ENCODE measurements at places on chromosomes 13 and 19.

DNA sequence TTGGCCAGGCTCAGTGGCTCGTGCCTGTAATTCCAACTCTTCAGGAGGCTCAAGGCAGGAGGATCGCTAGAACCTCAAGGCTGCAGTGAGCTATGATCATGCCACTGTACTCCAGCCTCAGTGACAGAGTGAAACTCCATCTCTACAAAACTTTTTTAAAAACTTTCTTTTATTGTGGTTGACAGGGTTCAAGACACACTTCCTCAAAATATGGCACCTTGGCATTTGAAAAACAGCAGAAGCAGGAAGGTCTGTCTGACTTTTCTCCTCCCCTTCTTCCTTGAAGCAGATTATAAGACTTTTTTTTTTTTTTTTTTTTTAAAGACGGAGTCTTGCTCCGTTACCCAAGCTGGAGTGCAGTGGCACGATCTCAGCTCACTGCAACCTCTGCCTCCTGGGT, 100.3 kb downstream of the TM9SF2 start:
- DNase-seq = no peak

- no peak for DNase-seq
These were observed 53.3 kb downstream of the OXGR1 start for GRCh38 chr13:96940961-96941360.

DNA sequence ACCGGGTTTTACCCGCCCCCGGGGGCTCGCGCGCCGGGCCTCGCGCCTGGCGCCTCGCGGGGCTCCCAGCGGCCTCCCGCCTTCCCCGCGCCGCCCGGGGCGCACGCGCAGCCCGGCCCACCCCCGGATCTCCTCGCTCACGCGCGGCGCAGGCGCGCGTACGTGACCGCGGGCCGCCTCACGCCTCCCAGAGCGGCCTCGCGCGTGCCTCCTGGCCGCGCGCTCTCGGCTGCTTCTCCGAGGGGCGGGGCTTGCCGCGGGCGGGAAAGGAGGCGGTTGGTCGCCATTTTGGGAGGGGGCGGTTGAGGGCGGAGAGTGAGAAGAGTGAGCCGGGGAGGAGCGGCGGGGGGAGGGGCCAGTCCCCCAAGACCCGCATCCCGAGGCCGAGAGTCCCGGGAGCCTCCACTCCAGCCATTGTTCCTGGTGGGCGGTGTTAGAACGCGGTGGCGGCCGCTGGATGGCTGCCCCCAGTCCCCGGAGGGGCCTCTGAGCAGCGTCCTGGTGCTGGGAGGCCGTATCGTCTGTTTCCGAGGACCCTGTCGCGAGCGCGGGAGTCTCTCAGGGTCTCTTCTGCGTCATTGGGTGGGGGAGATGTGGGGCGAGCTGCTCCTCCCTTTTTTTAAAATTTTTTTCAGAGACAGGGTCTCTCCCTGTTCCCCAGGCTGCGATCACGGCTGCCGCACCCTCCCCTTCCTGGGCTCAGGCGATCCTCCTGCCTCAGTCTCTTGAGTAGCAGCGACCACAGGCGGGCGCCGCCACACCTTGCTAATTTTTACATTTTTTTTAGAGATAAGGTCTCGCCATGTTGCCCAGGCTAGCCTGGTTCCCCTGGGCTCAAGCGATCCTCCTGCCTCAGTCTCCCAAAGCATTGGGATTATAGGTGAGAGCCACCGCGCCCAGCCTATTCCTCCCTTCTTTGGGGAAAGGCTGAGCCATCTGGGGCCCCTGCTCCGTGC, at the start of gene ZNF541:
ZNF541 (minus strand) TSS at position 78 of the 956 bp plus-strand sequence. CDS start 17,292 bp downstream, outside the sequence.
- DNase-seq = peak; percentile 90

GRCh38 chr13:49183672-49184325, 36.3 kb upstream of the MLNR start:
- DNase-seq = no peak

DNA sequence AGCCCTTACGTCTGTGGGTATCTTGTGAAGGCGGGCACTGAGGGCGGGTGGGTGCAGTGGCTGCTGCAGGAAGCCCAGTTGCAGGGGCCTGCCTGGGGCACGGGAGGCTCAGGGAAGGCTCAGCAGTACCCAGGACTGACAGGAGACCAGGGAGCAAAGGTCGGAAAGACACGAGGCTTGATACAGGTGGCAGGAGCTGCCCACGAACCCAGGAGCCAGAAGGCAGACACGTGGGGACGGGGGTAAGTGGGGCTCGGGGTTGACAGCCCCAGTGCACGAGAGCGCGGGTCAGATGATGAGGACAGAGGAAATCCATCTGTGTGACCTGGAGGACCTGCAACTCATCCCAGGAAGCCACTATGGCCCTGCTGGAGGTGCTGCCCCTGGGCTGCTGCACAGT, 25.3 kb downstream of the ELAVL1 start:
- DNase-seq = no peak

DNA sequence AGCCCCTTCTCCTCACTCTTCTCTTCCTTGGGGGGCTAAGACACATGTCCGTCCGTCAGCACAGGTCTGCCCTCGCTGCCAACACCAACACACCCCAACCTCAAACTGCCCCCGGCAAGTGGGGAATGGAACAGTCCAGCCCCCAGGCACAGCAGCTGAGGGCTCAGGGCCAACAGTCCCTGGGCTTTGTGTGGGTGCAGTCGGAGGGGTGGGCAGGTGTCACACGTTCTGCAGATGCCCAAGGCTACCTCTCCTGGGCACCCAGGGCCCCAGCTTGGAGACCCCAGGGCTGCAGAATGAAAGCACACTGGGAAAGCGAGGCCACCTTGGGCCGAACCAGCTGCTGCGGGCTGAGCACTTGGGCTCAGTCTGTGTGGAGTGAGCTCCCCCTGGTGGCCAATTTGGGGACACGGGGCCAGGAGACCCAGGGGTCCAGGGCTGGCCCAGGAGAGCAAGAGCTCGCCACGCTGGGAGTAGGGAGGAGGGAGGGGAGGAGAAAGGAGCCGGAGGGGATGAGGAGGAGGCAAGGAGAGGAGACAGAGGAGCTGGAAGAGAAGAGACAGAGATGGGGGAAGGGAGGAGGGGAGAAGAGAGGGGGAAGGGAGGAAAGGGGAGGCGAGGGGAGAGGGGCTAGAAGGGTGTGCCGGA, 14.0 kb upstream of the ATP8B3 start:
- peak; percentile 77 for DNase-seq

DNA sequence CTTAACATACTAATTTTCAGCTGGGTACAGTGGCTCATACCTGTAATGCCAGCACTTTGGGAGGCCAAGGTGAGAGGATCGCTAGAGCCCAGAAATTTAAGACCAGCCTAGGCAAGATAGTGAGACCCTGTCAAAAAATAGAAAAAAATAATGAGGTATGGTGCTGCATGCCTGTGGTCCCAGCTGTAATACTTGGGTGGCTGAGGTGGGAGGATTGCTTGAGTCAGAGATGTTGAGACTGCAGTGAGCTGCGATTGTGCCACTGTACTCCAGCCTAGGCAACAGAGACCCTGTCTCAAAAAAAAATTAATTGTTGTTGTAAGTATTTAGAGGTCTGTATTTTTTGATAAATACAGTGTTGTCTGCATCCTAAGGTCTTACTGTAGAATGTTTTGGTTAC, 66.8 kb downstream of the FNDC3A start:
- no peak for DNase-seq

- DNase-seq = no peak
These were observed 640.8 kb downstream of the TBC1D4 start for GRCh38 chr13:74841123-74841522.

DNA sequence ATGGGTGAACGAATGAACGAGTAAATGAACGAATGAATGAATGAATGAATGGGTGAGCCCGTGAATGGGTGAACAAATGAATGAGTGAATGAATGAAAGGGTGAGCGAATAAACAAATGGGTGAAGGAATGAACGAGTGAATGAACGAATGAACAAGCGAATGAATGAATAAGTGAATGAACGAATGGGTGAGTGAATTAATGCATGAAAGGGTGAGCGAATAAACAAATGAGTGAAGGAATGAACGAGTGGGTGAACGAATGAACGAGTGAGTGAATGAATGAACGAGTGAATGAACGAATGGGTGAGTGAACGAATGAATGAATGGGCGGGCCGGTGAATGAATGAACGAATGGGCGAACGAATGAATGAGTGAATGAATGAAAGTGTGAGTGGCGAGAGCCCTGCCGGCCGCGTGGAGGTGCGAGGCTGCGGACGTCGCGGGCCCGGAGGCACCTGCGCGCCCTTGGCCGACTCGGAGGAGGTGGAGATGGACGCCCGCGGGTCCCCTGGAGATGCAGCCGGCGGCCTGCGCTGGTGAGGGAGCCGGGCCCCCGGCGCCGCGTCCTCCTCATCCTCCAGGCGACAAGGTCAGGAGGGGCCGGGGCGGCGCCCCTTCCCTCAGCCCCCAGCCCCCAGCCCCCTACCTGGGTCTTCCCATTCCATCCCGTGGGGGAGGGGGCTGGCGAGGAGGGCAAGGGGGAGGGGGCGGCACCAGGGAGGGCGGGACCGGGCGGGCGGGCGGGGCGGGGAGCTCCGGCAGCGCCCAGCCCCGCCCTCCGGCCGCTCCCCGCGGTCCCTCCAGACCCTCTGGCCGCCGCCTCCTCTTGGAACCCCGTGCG, 15.4 kb downstream of the ANKRD24 start:
- DNase-seq = no peak

DNA sequence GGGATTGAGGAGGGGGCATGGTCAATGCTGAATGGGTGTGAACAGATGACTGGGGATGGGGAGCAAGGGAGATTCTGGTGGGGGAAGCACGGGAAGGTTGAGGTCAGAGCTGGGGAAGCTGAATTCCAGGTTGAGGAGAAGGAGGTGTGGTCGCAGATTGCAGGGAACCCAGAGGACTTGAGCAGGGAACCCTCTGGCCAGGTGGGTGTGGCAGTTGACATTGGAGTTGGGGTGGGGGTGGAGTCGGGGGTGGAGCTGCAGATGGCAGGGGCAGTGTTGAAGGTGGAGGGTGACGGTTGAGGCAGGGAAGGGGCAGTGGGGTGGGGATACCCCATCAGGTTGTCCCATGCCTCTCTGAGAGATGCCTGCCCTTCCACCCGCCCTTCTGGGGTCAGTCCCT, 94.7 kb downstream of the WTIP start:
- DNase-seq = no peak

GRCh38 chr19:31301306-31301980, 47.8 kb downstream of the TSHZ3 start:
- DNase-seq = no peak

DNA sequence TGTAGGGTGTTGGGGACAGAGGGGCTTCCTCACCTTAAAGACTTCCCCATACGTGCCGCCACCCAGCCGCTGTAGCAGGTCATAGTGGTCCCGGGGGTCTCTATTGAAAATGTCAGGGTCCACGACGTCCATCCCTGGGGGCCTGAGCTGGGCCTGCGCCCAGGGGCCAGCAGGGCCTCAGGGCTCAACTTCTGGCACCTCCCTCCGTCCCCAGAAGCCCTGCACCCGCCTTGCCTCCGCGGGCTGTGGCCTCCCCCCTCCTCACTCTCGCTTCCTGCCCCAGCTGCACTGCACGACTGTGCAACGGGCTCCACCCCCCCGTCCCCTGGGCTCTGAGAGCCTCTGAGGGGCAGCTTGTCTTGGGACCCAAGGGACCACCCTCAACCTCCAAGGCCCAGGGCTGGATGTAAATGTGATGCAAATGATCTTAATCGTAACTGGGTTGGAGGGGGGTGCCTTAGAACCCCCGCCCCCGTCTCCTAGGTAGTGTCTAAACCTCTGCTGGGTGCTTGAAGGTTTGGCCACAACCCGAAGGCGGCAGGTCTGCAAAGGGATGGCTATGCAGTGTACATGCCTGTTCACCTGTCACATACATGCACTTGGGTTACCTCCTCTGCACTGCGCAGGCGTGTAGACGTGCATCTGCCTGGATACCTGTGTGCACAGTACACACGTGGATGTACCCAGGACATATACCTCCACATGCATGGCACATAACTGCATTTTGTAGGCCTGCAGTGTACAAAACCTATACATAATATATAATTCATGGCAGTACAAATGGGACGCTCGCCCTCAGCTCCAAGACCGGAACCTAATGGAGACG, at the start of gene MAP4K1:
MAP4K1 (minus strand) TSS at position 190 of the 826 bp plus-strand sequence; CDS start at position 132, 58 bp downstream.
- peak; percentile 73 for DNase-seq

DNA sequence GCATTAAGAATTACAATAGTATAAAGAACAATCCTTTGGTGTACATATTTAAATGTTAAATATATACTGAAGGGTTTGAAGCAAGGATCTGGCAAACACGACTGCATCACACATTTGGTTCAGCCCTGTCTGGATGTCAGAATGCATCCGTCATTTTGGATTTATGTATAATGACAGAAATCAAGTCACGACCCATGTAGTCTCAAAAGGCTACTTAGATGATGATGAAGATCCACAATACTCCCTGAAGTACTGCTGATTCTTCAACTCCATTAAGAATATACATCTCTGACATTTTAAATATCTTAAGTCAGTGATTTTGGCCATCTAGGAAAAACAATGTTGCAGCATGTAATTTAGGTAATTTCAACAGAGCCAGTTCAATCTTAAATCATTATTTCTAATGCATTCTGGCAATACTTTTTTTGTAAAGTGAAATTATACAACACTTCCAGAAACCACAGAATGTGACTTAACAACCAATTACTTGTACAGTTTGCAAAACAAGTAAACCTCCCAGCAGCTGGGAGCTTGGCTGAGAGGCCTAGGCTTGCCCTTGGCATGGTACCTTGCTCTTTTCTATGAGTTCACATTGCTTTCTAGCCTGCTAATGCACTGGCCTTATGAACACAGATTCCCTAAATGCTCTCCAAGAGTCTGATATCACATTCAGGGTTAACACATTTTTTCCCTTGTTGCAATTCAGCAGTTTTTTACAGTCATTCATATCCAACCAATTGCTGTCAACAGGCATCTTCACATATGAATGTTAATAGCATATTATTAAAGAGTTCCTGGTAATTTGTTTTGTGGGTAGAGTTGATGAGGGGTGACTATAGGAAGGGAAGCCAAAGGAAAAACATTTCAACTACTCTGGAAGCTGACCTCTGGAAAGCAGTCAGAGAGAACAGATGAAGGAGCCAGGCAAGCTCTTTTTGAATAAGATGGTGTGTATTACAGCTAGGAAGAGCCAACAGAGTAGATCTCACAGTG, 175.2 kb downstream of the ENOX1 start:
- DNase-seq = no peak

DNA sequence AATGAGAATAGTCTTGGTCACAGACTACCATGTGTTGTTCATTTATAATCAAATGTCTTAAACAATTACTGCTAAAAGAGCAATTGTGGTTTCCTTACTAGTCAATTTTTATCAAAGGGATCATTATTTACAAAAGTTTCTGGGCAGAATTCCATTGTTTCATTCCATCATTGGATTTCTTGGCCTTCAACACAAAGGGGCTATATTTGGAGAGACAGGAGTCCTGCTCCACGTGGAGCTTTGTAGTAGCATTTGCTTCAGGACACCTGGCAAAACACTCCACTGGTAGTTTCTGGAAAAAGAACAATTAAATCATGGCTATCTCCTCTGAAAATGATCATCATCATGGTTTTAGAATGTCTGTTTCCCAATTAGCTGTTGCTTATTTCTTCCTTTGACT, 22.3 kb upstream of the STARD13 start:
- no peak for DNase-seq

GRCh38 chr13:62387647-62388046, 972.0 kb upstream of the PCDH20 start:
- DNase-seq = no peak

DNA sequence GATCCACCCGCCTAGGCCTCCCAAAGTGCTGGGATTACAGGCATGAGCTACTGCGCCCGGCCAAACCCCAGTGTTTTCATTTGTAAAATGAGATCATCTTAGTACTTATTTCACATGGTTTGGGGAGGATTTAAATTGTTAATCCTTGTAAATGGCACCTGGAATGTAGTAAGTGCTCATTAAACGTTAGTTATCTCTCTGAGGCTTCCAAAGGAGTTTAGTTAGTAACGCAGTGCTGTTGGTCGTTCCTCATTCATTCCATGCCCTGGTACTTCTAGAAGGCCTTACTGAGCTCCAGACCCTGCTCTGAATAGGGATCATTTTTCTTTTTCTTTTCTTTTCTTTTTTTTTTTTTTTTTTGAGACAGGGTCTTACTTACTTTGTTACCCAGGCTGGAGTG, 5.2 kb downstream of the CPT1C start:
- no peak for DNase-seq

Data from activated naive CD4-positive, alpha-beta T cell treated with anti-CD3 and anti-CD28 coated beads, Interleukin-2, amount 50 U/mL, for 16 hours (primary cell).